ENCODE measurements at places on chromosomes 11 and 22. TPM values are rescaled to one million over a fixed set of nuclear protein-coding genes. Genes with fewer than 3 reads are reported as not detected.

- H3K4me3 ChIP-seq = no peak overlapping the region
- no peak for DNase-seq
- no peaks in the 10 kb centered on the region for H3K27me3 ChIP-seq
Measured at GRCh38 chr22:19663821-19664355, 50.4 kb upstream of the SEPTIN5 start.

DNA sequence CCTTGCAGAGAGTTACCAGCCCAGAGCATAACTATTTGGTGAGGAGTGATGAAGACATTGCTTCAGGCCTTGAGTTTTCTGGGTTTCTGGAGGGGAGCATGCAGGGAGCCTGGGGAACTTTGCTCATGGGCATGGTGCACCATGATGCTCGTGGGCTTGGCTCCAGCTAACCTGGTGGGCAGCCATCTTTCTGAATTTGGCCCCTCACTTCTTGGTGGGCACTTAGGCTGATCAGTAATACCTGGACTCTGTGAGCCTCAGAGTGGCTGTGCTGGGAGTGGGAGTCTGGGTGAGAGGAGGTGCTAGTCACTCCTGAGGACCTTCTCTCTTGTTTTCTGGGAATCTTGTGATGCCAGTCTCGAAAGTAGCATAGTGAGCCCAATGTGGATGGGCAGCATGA, 30.6 kb downstream of the AMPD3 start:
- no peak for DNase-seq
- H3K27me3 ChIP-seq = no peaks in the 10 kb centered on the region
- peaks cover 7% of the 10 kb centered on the region for H3K4me1 ChIP-seq

DNA sequence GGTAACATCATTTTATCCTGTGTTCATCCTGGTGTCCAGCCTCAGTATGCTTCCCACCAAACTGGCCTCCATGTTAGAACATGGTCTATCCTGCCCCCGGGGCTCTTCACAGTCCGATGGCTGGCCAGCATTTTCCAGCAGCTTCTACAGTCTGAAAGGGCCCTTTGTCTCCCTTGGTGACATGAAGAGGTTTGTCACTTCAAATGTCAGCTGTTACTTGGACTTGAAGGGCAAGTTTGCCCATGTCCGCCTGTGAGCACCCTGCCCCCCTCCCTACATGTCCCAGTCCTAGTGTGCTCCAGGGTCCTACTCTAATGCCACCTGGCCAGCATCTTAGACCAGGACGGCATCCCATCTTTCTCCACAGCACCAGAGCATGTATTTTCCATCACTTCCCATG, 24.7 kb downstream of the PATZ1 start:
- H3K4me3 ChIP-seq = no peak overlapping the region
- no peak for DNase-seq
- H3K27ac ChIP-seq = no peak overlapping the region
- no peaks in the 10 kb centered on the region for H3K4me1 ChIP-seq
- no peaks in the 10 kb centered on the region for H3K27me3 ChIP-seq
- H3K36me3 ChIP-seq = no peaks in the 10 kb centered on the region

Gene OR52E8
- not detected for polyA plus RNA-seq

DNA sequence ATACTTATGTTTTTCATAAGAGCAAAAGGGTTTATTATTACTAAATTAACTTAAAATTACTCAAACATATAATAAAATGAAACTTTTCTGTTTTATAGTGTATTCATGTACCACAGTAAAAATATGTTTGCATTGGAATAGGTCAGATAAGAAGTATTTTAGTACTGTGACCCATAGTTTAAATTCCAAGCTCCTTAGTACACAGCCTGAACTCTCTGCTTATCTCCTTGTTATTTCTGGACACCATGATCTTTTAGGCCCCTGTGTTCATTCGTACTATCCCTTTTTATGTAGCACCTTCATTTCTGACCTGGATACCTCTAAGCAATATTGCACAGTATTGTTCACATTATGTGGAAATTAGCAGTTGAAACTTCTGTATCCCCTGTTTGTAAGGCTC, 296.7 kb upstream of the SYN3 start:
- no peaks in the 10 kb centered on the region for H3K27me3 ChIP-seq
- DNase-seq = no peak
- H3K4me1 ChIP-seq = no peaks in the 10 kb centered on the region
- H3K36me3 ChIP-seq = no peaks in the 10 kb centered on the region

GRCh38 chr11:95898782-95899181, 25.1 kb downstream of the MTMR2 start:
- H3K4me1 ChIP-seq = peaks cover 4% of the 10 kb centered on the region
- no peaks in the 10 kb centered on the region for H3K27me3 ChIP-seq
- no peak overlapping the region for H3K27ac ChIP-seq
- no peak overlapping the region for H3K4me3 ChIP-seq

Gene GRM5
- polyA plus RNA-seq = under 0.01 TPM

Gene PRODH
- 0.70 TPM for polyA plus RNA-seq

- H3K36me3 ChIP-seq = peaks cover 62% of the 10 kb centered on the region
- no peaks in the 10 kb centered on the region for H3K27me3 ChIP-seq
- H3K4me1 ChIP-seq = peaks cover 5% of the 10 kb centered on the region
- peak; percentile 36 for DNase-seq
- H3K27ac ChIP-seq = no peak overlapping the region
Measured at GRCh38 chr22:24102366-24103200, 78.7 kb upstream of the SUSD2 start.

- no peak overlapping the region for H3K4me3 ChIP-seq
- H3K27ac ChIP-seq = no peak overlapping the region
- DNase-seq = no peak
- no peaks in the 10 kb centered on the region for H3K27me3 ChIP-seq
- peaks cover 2% of the 10 kb centered on the region for H3K4me1 ChIP-seq
Measured at GRCh38 chr11:46547579-46547978, 46.2 kb downstream of the AMBRA1 start.

GRCh38 chr11:12157241-12157661, 46.9 kb downstream of the MICAL2 start:
- H3K36me3 ChIP-seq = peaks cover 4% of the 10 kb centered on the region
- H3K27me3 ChIP-seq = no peaks in the 10 kb centered on the region
- no peak overlapping the region for H3K4me3 ChIP-seq
- no peak for DNase-seq

DNA sequence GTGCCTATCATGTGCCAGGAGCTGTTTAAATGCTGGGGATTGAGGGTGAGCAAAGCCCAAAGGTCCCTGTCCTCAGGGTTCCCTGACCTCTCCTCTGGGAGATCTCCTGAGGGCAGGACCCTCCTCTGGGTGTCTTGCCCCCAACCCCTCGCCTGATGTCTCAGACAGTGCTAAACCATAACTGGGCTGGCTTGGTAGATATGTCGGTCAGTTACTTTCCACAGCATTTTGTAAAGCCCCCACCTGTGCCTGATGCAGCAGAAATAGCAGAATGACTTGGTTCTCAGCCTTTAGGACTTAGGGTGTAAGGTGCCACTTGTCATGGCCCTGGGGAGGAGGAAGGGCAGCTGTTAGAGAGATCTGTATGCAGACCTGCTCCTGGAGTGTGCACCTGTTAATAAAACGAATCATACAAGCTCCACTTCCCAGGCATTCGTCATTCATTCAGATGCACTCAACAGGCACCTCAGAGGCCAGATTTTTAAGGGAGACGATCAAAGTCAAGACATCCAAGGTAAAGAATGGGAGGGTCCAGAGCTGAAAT, 88.1 kb downstream of the TP53I11 start:
- H3K4me3 ChIP-seq = no peak overlapping the region
- DNase-seq = no peak
- no peaks in the 10 kb centered on the region for H3K27me3 ChIP-seq
- H3K27ac ChIP-seq = no peak overlapping the region
- H3K36me3 ChIP-seq = no peaks in the 10 kb centered on the region
- peaks cover 21% of the 10 kb centered on the region for H3K4me1 ChIP-seq

Gene SNX32
- polyA plus RNA-seq = 1.5 TPM

DNA sequence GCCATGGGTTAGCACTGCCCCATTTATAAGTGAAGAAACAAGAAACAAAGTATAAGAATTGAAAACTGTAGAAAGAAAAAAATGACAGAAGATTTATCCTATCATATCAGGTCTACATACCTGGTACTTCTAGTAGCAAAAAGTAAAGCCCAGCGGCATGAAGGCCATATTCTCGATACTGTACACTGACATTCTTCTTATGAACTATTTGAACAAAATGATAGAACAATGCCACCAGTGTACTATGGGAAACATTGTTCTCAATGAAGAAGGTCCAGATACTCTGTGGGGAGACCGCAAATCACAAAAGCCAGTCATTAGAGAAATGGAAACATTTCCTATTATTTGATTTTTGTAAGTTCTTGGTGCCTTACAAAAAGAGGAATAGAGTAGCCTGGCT, 7.0 kb downstream of the NCAPD3 start:
- H3K27ac ChIP-seq = no peak overlapping the region
- no peaks in the 10 kb centered on the region for H3K27me3 ChIP-seq
- no peak overlapping the region for H3K4me3 ChIP-seq
- no peaks in the 10 kb centered on the region for H3K4me1 ChIP-seq
- no peak for DNase-seq

- no peaks in the 10 kb centered on the region for H3K4me1 ChIP-seq
- no peak overlapping the region for H3K27ac ChIP-seq
- H3K36me3 ChIP-seq = no peaks in the 10 kb centered on the region
- no peaks in the 10 kb centered on the region for H3K27me3 ChIP-seq
- H3K4me3 ChIP-seq = no peak overlapping the region
Measured at GRCh38 chr11:106193956-106194355, 116.5 kb downstream of the AASDHPPT start.

DNA sequence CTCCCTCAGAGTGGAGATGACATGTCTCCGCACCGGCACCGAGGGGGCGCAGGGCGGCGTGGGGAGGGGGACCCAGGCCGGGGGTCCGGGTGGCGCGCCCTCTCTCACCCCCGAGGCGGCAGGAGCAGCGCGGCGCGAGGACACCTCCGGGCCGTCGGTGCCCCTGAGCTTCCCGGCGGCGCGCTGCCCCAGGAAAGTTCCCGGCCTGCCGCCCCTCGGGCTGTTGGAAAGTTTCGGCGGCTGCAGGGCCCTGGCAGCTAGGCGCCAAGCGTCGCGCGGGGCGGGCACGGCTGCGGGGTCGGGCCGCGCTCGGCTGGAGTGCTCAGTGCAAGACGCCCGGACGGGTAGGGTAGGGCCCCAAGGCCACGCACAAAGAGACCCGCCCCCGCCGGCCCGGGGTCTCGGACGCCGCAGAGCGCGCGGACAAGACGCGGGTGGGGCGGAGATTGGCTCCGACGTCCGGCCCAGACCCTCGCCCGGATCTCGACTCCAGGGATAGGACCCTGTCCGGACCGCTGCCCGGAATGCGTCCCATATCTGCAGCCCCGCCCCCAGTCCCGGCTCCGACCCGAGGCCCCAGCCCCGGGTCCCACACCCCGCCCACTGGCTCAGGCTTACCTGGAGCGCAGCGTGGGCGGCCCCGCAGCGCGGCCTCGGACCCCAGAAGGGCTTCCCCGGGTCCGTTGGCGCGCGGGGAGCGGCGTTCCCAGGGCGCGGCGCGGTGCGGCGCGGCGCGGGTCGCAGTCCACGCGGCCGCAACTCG, 471 bp downstream of the ARVCF start:
- H3K4me1 ChIP-seq = peaks cover 9% of the 10 kb centered on the region
- peak overlapping the region; percentile 73 for H3K27ac ChIP-seq
- H3K27me3 ChIP-seq = peaks cover 14% of the 10 kb centered on the region
- peak; percentile 88 for DNase-seq

DNA sequence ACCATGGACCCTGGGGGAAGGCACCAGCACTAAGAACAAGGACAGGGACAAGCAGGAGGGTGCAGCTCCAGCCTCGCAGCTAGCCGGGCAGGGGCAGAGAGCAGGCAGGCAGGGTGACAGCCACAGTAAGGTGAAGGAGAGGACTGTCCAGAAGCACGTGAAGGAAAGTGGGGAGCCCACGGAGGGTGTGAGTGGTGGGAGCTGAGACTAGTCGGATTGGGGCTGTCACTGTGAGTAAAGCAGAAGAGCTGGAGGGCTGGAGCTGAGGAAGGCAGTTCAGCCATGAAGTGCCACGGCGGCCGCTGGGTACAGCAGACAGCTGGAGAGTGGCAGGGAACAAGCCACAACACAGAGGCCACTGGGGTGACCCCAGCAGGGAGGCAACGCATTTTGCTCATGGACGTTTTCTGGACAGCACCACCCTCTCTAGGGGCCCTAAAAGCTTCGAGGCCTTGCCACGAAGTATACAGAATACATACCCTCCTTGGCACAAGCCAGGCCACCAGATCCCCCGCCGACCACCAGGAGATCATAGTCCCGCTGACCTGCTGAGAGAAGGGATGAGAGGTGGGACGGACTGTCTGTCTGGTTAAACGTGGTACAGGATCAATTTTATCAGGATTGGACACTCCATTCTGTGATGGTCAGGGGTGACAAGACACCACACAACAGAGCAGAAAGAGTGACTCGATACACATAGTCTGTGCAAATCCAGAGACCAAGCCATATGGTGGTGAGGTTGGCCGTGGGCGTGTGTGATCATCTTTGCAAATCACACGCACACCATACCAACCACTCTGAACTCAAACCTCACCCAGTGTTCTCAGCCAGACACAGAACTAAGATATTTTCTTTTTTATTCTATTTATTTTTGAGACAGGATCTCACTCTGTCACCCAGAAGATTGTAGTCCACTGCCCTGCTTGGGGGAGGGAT, 10.8 kb upstream of the COMT start:
- H3K4me1 ChIP-seq = peaks cover 19% of the 10 kb centered on the region
- no peak overlapping the region for H3K27ac ChIP-seq
- no peaks in the 10 kb centered on the region for H3K27me3 ChIP-seq
- DNase-seq = no peak
- no peak overlapping the region for H3K4me3 ChIP-seq
- H3K36me3 ChIP-seq = no peaks in the 10 kb centered on the region

- peaks cover 29% of the 10 kb centered on the region for H3K4me1 ChIP-seq
- peak; percentile 66 for DNase-seq
- no peaks in the 10 kb centered on the region for H3K36me3 ChIP-seq
- H3K27me3 ChIP-seq = no peaks in the 10 kb centered on the region
- no peak overlapping the region for H3K4me3 ChIP-seq
- H3K27ac ChIP-seq = no peak overlapping the region
Measured at GRCh38 chr11:73240190-73240781, 22.2 kb downstream of the P2RY2 start.

GRCh38 chr22:25497181-25497641, 67.3 kb upstream of the GRK3 start:
- no peak overlapping the region for H3K4me3 ChIP-seq
- no peak for DNase-seq
- no peak overlapping the region for H3K27ac ChIP-seq
- H3K4me1 ChIP-seq = peaks cover 4% of the 10 kb centered on the region

Gene FERMT3
- 120 TPM for polyA plus RNA-seq

Gene HORMAD2
- not detected for polyA plus RNA-seq

DNA sequence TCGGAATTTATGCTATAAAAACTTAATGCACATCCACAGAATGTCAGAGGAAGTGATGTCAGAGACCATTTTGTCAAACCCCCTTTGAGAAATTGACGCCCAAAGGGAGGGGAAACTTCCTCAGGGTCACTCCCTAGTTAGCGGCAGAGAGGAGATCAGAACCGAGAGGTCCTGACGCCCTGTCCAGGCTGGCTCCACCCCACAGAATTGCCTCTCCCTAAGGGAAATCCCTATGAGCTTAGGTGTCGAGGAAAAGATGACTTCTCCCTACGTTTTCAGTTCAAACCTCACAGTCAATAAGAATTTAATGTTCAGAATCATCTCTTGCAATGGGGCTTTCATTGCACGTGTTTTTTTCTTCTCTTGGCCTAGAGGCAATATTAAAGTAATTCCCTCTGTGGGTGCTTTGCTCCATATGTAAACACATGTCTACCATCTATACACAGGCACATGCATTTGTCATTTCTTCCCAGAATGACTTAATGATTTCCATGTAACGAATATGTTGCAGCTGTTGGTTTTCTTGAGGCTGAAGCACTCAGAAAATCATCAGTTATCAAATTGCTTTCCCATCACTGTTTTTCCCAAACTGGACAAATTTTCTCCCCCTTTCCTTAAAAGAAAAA, 148.7 kb upstream of the TIMP3 start:
- DNase-seq = no peak
- H3K36me3 ChIP-seq = no peaks in the 10 kb centered on the region
- H3K4me1 ChIP-seq = no peaks in the 10 kb centered on the region
- no peak overlapping the region for H3K4me3 ChIP-seq

Data from spleen (tissue), 13 donors.